ENCODE measurements at places on chromosomes 4 and X.

- DNase-seq: no peak
Measured at GRCh38 chr4:26839534-26839951, 21.1 kb upstream of the STIM2 start.

DNA sequence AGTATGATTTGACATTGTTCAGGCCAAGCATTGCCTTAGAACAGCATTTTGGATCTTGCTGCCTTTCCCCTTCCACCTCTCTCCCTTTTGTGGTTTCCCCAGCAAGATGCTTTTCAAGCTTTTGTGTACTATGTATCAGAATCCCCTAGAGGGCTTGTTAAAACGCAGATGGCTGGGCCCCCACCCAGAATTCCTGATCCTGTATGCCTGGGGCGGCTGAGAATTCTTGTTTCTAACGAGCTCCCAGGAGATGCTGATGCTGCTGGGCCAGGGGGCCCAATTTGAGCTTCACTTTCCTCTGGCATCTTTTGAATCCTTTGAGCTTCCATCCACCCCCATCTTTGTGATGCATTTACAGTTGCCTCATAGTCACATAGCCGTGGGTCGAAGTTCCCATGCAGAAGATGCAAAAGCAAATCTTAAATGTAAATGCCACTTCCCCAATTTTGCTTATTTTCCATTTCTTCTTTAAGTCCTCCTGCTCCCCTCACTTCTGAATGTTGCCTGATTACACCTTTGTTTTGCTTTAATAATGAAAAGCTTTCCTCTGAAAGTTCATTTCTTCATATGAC lies 18.5 kb downstream of the HCCS start:
- DNase-seq: no peak

GRCh38 chr4:4862071-4862551 lies 2.6 kb downstream of the MSX1 start:
- no peak for DNase-seq

GRCh38 chr4:3044870-3045819 lies 29.2 kb downstream of the HTT-AS start:
- DNase-seq: no peak

- no peak for DNase-seq
Measured at GRCh38 chr4:138579146-138579545, 337.0 kb upstream of the SLC7A11 start.

DNA sequence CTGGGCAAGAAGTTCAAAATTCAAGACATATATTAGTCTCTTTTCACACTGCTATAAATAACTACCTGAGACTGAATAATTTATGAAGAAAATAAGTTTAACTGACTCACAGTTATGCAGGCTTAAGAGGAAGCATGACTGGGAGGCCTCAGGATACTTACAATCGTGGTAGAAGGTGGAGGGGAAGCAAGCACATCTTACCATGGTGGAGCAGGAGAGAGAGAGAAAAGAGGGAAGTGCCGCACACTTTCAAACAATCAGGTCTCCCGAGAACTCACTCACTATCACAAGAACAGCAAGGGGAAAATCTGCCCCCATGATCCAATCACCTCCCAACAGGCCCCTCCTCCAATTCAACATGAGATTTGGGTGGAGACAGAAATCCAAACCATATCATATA lies 273.3 kb upstream of the RASGEF1B start:
- no peak for DNase-seq

- no peak for DNase-seq
Measured at GRCh38 chr4:177251237-177251636, 58.4 kb upstream of the NEIL3 start.
